ENCODE measurements at places on chromosomes 13 and 19. TPM values are rescaled to one million over a fixed set of nuclear protein-coding genes. Genes with fewer than 3 reads are reported as not detected.

The SLC25A41 gene
- not detected for total RNA-seq

The MEDAG gene
- total RNA-seq: 23.9 TPM

The CBLC gene
- 75.9 TPM for total RNA-seq

The CBY2 gene
- total RNA-seq: not detected

The FLT3 gene
- 1.6 TPM for total RNA-seq

The ZNF723 gene
- total RNA-seq: not detected

The IZUMO4 gene
- not detected for total RNA-seq

The NPHS1 gene
- total RNA-seq: not detected

The IFI30 gene
- 37.3 TPM for total RNA-seq

- H3K4me3 ChIP-seq: no peak overlapping the region
- H3K27ac ChIP-seq: peak overlapping the region; percentile 62
- peaks cover 26% of the 10 kb centered on the region for H3K4me1 ChIP-seq
- DNase-seq: peak; percentile 86
- no peaks in the 10 kb centered on the region for H3K27me3 ChIP-seq
Observed at GRCh38 chr13:114099191-114099590, 33.2 kb downstream of the RASA3 start.

- peak overlapping the region; percentile 99 for H3K4me3 ChIP-seq
- H3K27me3 ChIP-seq: no peaks in the 10 kb centered on the region
- H3K4me1 ChIP-seq: peaks cover 24% of the 10 kb centered on the region
- no peak for DNase-seq
Observed at GRCh38 chr19:34961775-34962686, 2.0 kb downstream of the ZNF792 start.

GRCh38 chr13:50140581-50141374, 125.5 kb downstream of the KCNRG start:
- no peaks in the 10 kb centered on the region for H3K36me3 ChIP-seq
- no peaks in the 10 kb centered on the region for H3K27me3 ChIP-seq
- no peak overlapping the region for H3K4me3 ChIP-seq
- no peak overlapping the region for H3K27ac ChIP-seq

GRCh38 chr19:35595928-35596327, 10.0 kb downstream of the PMIS2 start:
- no peak for DNase-seq
- H3K4me1 ChIP-seq: no peaks in the 10 kb centered on the region
- H3K27me3 ChIP-seq: no peaks in the 10 kb centered on the region
- H3K36me3 ChIP-seq: no peaks in the 10 kb centered on the region
- H3K27ac ChIP-seq: no peak overlapping the region

DNA sequence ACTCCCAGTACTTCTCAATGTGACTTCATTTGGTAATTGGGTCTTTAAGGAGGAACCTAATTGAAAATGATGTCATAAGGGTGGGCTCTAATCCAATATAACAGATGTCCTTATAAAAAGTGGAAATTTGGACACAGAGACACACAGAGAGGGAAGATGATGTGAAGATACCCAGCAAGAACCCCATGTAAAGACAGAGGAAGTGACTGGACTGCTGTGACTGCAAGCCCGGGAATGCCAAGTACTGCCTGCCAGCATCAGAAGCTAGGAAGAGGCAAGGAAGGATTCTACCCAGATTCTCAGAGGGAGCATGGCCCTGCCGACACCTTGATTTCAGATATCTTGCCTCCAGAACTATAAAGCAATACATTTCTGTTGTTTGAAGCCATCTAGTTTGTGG, 239.3 kb downstream of the KCTD12 start:
- DNase-seq: no peak
- H3K4me3 ChIP-seq: no peak overlapping the region
- no peaks in the 10 kb centered on the region for H3K36me3 ChIP-seq

DNA sequence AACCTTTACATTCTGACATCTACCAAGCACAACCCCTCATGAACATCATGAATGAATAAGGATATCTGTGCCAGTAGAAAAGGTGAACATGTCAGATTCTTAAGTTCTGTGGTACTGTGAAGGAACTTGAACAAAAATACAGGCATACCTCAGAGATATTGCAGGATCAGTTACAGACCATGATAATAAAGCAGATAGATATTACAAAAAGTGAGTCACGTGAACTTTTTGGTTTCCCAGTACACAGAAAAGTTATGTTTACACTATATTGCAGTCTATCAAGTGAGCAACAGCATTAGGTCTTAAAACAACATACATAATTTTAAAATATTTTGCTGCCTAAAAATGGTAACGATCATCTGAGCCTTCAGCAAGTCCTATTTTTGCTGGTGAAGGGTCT, 101.2 kb downstream of the DIAPH3 start:
- H3K4me3 ChIP-seq: no peak overlapping the region
- no peaks in the 10 kb centered on the region for H3K27me3 ChIP-seq
- no peaks in the 10 kb centered on the region for H3K36me3 ChIP-seq
- no peak for DNase-seq

DNA sequence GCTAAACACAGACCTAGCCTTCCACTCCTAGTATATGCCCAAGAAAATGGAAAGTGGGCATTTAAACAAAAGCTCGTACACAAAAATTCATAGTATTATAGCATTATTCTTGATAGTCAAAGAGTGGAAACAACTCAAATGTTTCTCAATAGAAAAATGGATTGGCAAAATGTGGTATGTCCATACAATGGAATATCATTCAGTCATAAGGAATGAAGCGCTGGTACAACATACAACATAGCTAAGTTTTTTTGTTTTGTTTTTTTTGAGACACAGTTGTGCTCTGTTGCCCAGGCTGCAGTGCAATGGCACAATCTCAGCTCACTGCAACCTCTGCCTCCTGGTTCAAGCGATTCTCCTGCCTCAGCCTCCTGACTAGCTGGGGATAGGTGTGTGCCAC, 11.9 kb downstream of the ZNF558 start:
- no peak for DNase-seq
- H3K27ac ChIP-seq: no peak overlapping the region
- no peak overlapping the region for H3K4me3 ChIP-seq
- peaks cover 99% of the 10 kb centered on the region for H3K36me3 ChIP-seq

DNA sequence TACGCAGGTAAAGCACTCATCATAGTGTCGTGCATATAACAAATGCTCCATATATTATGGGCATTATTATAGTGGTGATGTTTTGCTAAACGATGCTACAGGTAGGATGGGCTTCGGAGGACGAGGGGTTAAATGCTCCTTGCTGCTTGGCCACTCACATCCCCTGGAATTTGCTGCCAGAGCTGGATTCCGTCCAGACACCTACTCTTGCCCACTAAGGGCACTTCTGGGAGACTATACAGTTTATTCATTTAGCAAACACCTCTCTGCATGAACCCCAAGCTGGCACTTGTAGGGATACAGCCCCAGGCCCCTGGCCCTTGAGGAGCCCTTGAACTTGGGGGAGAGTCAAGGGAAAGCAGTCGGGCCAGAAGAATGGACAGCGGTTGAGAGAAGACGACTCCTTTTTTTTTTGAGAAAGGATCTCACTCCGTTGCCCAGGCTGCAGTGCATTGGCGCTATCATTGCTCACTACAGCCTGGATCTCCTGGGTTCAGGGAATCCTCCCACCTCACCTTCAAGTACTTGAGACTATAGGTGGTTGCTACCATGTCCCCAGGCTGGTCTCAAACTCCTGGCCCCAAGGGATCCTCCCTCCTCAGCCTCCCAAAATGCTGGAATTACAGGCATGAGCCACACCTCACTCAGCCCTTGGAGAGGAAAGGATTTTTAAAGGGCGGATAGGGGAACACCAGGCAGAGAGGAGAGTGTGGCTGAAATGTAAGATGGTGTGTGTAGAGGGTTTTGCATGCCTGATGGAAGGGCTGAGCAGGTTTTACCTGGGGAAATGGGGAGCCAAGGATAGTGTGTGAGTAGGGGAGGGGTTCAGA, 1.1 kb upstream of the MRPL34 start:
- H3K27me3 ChIP-seq: no peaks in the 10 kb centered on the region
- H3K27ac ChIP-seq: peak overlapping the region; percentile 92
- H3K36me3 ChIP-seq: peaks cover 9% of the 10 kb centered on the region
- H3K4me3 ChIP-seq: no peak overlapping the region

DNA sequence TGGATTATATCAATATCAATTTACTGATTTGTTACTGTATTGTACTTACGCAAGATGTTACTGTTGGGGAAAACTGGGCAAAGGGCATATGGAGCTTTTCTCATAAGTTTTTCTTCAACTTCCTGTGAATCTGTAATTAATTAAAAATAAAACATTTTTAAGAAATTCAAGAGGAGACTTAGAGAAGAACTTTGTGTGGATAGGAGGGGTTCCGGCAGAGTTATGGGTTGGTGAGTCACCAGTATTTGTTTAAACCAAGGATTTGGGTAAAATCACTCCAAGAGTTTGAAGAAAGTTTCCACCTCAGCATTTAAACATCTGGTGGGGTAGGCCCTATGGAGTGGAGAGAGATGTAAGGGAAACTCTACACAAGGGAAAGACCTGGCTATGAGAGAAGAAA, 379.6 kb downstream of the TSHZ3 start:
- H3K36me3 ChIP-seq: no peaks in the 10 kb centered on the region
- H3K4me3 ChIP-seq: no peak overlapping the region
- DNase-seq: no peak
- H3K27ac ChIP-seq: no peak overlapping the region
- H3K27me3 ChIP-seq: no peaks in the 10 kb centered on the region
- no peaks in the 10 kb centered on the region for H3K4me1 ChIP-seq

DNA sequence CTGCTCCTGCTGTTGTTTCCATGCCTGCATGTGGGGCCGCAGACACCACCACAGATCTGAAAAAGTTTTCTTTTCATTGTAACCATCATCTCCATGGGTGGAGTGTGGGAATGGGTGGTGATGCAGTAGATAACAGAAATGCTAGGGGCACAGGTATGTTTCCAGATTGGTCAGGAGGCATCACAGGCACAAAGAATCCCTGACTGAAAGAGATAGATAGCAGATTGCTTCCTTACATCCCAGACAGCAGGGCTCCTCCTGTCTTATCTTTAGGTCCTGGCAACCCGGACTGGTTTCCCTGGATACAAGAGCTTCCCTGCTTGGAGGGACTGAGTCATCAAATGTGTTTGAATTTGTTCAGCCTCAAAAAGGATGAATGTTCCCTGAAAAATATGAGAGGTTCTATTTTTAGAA, 1937.6 kb downstream of the PCDH9 start:
- H3K4me3 ChIP-seq: no peak overlapping the region
- no peak for DNase-seq
- H3K4me1 ChIP-seq: no peaks in the 10 kb centered on the region
- H3K27ac ChIP-seq: no peak overlapping the region
- no peaks in the 10 kb centered on the region for H3K36me3 ChIP-seq

DNA sequence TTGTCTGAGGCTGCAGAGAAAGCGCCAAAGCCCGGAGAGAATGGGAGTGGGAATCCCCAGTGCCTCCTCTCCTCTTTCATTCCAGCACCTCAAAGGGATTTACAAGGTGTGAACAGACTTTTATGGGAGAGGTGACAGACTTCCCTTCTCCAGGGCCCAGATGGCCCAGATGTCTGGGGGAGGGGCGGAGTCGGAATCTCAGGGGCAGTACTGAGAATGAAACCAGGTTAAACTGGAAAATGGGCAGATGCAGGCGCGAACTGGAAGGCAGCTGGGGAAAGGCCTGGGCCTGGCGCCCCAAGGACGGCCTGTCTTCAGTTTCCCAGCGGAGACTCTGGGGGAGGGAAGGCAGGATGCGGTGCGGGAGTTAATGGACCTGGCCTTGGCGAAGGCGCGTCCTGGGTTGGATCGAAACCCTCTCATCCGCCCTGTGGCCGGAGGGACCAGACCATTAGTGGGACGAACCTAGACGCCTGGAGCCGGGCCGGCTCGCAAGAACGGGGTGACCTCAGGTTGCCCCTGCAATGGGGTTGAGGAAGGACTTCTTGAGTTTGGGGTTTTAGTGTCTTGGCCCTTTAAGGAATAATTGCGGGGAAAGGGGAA, 592 bp upstream of the TRIP10 start:
- DNase-seq: peak; percentile 32
- no peaks in the 10 kb centered on the region for H3K27me3 ChIP-seq
- peak overlapping the region; percentile 98 for H3K27ac ChIP-seq
- peaks cover 56% of the 10 kb centered on the region for H3K4me1 ChIP-seq
- peaks cover 28% of the 10 kb centered on the region for H3K36me3 ChIP-seq
- peak overlapping the region; percentile 71 for H3K4me3 ChIP-seq

GRCh38 chr19:14248578-14249011, 42.6 kb upstream of the ADGRL1 start:
- peaks cover 24% of the 10 kb centered on the region for H3K4me1 ChIP-seq
- peak overlapping the region; percentile 72 for H3K27ac ChIP-seq
- DNase-seq: peak; percentile 94
- no peaks in the 10 kb centered on the region for H3K36me3 ChIP-seq
- H3K4me3 ChIP-seq: peak overlapping the region; percentile 48

- peaks cover 9% of the 10 kb centered on the region for H3K36me3 ChIP-seq
- H3K4me1 ChIP-seq: peaks cover 13% of the 10 kb centered on the region
- peak within 1 kb of the TSS; percentile 77 for H3K27ac ChIP-seq
- peak within 1 kb of the TSS; percentile 99 for H3K4me3 ChIP-seq
Observed at GRCh38 chr13:52011632-52012511, at the start of gene ALG11. TSS of gene ALG11 (plus strand) at chr13:52012398. CDS start at chr13:52012419, 21 bp downstream.

DNA sequence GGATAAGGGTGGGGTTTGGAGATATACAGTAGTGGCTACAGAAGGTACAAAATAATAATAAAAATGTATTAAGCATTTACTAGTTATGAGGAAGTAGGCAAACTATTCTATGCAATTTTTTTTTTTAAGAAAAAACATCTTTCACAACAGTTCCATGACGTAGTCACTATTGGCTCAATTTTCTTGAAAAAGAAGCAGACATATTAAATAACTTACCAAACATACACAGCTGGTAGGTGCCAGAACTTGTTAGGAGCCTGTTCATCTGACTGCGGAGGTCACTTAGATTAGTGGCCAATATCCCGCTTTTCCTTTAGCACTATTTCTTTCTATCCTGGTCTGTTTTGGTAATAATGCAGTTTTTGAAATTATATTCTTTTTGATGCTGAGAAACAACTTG, 593.5 kb downstream of the KCTD12 start:
- no peaks in the 10 kb centered on the region for H3K27me3 ChIP-seq
- H3K36me3 ChIP-seq: no peaks in the 10 kb centered on the region
- H3K27ac ChIP-seq: no peak overlapping the region
- DNase-seq: no peak
- no peaks in the 10 kb centered on the region for H3K4me1 ChIP-seq
